ENCODE measurements at places on chromosomes 1 and 21.
A peak's percentile ranks its signal among the peaks of the same experiment; 100 is the strongest.

GRCh38 chr1:112063781-112064728 lies 74.6 kb upstream of the KCND3 start:
- no peak for DNase-seq

DNA sequence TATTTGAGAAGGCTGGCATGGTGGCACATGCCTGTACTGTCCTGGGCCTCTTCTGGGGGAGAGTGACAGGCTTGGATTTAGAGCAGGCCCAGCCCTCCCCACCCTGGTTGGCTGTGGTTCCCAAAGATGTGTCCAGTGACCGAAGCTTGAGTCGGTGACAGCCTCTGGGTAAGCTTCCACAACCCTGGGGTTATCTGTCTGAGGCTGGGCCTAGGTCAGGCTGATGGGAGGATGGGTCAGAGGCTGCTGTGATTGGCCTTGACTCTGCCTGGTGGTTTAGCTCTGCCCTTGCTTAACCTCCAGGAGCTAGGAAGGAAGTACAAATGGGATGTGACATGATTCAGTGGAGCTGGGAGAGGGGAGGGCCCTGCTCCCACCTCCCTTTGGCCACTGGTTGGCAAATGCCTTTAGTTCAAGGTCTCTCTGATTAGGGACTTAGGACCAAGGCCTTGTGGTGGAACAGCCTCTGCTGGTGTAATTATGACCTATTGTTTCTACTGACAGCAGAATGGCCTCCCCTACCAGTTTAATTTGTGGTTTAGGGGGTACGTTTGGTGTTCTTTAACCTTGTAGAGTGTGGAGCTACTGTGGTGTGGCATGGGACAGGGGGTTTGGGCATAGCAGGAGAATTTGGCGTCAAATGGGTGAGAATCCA lies 16.6 kb downstream of the NUDC start:
- DNase-seq: peak; percentile 25

- DNase-seq: no peak
Observed at GRCh38 chr1:55987491-55988249, 591.7 kb downstream of the PLPP3 start.

DNA sequence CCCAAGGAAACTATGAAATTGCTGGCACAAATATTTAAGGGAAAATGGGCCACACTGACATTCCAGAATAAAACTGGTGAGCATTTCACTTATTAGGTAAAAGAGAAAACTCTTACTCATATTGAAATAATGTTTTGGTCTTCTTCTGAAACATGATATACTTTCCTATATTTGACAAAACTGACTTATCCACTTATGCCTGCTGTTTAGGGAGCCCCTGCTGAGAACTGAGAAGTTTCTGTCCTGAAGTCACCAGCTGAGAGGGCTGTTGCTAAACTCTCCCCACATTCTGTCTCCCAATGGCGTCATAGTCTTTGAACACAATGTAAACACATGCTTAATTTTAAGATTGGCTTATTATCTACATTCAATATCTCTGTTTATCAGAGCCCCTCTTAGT lies 46.8 kb upstream of the ZC3H11B start:
- peak; percentile 7 for DNase-seq

DNA sequence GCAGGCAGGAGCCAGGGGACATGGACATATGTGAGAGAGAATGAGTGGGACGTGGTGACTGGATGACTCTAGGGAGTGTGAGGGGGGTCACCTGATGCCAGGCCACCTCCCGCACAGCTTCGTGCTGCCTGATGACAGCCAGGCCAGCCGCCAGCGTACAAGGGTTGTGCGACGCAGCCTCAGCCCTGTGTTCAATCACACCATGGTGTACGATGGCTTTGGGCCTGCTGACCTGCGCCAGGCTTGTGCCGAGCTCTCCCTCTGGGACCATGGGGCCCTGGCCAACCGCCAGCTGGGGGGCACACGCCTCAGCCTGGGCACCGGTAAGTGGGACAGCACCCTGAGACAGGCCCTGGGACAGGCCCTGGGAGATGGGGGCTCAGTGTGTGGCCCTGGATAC lies 11.3 kb downstream of the SYTL1 start:
- DNase-seq: no peak

DNA sequence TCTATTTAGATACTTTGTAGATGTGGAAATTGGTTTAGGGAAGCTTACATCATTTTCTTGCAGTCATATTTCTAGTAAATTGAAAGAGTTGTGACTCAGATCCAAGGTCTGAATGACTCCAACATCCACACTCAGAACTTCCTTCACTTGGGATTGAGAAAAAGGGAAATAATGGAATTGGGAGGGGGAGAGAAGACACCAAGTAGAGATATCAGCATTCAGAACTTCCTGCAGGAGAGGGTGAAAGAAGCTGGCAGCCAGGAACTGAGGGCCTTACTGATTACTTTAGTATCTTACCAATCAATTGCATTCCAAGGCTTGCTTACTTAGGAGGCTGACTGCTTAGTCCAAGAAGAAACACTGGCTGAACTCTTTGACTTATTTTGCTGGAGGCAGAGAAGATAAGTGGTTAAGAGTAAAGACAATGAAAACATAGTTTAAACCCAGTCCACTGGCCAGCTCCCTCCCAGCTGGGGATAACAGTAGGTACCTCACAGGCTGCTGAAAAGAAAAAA lies 21.7 kb downstream of the APP start:
- DNase-seq: peak; percentile 41

GRCh38 chr21:34642211-34643075 lies 26.4 kb upstream of the CLIC6 start:
- no peak for DNase-seq

- DNase-seq: no peak
Observed at GRCh38 chr1:108182959-108183700, 17.0 kb downstream of the SLC25A24 start.

- no peak for DNase-seq
Observed at GRCh38 chr21:35414507-35415139, 365.5 kb upstream of the RUNX1 start.

DNA sequence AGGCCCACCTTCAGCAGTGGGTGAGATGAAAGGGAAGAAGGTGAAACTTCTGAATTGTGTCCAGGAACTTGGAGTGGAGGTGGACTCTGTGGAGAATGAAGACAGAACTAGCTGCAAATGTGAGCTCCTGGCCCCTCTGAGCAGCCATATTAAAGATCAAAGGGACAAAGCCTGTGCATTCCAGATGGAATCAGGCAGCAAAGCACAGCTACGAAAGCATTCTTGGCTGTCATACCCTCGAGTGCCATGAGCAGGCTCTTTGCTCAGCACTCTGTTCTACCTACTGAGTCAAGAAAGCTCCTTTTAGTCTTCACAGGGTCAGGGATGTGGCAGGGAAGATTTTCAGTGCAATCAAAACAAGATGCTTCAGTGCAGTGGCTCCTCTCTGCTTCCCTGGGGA lies 86.3 kb upstream of the TSPAN2 start:
- no peak for DNase-seq

DNA sequence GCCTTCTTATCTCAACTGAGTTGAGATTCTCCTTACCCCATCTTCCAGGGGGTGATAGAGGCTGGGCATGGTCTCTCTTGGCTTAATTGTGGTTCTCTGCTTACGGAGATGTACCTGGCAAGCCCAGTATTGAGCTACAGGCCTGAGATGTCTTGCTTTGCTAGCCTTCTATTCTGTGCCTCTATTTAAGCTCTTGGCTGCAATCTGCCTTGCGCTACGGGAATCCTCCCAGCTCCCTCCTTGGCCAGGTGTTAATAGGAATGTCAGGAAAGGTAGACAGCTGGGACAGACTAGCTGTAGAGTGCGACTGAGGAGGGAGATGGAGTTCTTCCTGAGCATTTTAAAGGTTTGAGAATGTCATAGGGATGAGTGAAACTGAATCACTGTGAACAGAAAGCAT lies 10.6 kb upstream of the IKBKE start:
- no peak for DNase-seq

DNA sequence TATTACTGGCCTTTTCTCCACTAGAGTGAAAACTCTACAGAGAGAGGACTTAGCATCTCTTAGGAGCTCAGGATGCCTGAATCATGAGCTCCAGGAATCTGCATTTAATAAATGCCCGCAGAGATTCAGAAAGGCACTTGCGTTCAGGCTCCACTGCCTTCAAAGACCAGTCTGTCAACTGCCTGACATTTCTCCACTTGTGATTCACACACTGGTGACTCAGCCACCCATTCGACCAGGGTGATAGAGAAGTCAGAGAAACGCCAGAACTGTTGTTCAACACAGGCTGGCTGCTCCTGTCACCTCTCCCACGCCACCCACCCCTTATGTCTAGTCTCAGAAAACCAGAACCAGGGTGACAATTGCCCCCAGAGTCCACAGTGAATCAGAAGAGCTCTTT lies 26.9 kb upstream of the LBR start:
- peak; percentile 95 for DNase-seq

DNA sequence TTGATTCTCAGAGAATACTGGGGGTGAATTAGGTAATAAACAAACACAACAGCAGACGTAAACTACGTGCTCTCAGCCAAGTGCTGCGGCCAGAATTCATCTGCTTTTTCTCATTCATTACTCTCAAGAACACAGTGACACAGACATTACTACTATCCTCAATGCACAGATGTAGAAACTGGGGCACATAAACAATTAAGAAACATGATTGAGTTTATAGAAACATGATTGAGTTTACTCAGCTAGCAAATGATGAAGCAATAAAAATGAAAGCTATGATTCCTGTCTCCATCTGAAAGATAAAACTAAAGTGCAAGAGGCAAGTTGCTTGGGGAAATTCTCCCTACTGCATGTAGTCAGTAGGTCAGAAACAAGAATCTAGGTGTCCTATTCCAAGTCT lies 140.5 kb downstream of the IFI44 start:
- DNase-seq: no peak

DNA sequence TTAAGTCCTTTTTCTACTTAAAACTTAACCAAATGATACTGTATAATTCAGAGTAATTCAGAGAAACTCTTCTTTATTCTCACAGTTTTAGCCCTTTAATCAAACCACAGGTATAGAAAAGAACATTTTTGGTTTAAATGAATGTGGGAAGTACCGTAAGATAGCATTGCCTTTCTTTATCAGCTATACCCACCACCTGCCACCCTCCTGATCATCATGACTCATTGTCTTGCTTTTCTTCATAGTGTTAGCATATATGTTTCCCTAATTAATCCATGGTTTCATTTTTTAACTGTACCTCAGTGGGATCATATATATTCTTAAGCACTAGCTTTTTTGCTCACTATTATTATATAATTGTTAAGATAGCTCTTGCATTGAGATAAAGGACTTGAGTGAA lies 27.5 kb upstream of the ANGPTL1 start:
- DNase-seq: no peak

- DNase-seq: no peak
Observed at GRCh38 chr1:39189592-39190041, 14.9 kb upstream of the MACF1 start.

DNA sequence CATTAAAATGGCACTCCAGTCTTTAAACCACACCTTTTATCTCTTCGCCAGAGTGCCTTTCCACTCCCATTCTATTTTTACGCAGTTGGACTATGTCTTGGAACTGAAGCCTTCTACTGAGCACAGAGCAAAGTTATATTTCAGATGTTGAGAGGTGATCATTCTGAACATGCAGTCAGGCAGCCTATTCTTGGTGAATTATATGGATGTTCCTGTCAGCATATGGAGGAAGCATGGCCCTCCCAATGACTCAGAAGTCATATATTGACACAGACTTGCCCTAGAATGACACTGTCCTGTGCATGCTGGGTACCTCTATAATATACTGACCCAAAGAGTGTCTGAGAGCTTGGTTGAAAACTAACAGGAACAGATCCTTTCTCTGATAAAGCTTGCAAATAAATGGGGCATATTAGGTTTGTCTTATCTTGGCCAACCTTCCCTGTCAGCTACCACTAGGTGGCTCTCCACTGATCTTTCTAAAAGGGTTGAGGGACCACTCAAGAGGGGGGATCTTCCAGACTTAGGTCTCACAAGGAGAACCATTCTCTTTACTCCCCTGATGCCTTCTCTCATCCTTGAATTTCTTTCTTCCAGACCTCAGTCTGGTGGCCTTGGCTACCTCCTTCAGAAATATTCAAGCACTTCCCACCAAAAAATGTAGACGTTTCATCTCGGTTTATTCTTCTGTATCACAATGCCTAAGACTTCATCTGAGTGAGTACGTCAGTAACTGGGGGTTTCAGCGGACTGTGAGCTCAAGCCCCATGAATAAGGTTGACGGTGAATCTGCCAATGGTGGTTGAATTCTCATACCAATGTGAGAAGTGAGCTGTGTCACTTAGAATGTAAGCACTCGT lies 11.8 kb upstream of the ALG14 start:
- DNase-seq: peak; percentile 31
